ENCODE measurements at places on chromosomes 16 and 17.

GRCh38 chr16:57388359-57389086, 16.0 kb upstream of the CCL17 start:
- peak; percentile 61 for DNase-seq

DNA sequence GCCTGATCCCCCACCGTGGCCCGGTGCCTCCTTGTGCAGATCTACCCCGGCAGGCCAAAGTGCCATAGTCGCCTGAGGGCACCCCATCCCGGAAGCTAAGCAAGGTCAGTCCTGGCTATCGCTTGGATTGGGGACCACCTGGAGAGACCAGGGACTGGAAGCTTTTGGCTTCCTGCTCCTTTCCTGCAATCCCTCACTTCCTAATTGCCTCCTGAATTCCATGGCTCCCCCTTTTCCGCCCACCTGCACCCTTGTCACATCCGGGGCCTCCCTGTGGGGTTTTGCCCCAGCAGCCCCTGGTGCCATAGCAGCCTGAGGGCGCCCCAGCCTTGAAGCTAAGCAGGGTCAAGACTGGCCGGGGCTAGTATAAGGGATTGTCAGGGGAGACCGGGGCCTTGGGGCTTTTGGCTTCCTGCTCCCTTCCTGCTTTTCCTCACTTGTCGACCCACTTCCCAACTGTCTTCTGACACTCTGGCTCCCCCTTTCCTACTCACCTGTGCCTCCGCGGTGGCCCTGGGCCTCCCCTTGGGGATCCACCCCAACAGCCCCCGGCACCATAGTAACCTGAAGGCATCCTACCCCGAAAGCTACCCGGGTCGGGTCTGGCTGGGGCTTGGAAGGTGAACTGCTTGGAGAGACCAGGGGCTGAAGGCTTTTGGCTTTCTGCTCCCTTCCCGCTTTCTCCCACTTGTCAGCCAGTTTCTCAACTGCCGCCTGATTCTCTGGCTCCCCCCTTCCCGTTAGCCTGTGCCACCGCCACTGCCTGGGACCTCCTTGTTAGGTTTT, 2293.6 kb downstream of the TP53TG3F start:
- DNase-seq = no peak

DNA sequence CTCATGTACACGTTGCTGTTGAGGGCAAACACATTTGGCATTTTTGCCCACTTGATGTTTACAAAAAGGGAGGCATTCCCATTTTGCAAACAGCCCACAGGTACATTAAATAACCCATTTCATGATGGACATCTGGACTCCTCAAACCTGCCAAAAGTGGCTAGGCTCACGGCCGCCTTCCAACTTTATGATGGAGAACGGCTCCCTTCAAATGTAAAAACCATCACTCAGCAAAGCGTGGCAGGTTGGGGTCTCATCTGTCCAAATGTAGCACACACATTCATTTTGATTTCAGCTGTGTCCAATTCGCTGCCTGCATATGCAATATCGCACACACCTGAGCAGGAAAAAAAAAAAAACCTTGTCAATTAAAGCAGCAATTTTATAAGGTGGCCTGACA, 417.8 kb downstream of the TMEM114 start:
- no peak for DNase-seq

DNA sequence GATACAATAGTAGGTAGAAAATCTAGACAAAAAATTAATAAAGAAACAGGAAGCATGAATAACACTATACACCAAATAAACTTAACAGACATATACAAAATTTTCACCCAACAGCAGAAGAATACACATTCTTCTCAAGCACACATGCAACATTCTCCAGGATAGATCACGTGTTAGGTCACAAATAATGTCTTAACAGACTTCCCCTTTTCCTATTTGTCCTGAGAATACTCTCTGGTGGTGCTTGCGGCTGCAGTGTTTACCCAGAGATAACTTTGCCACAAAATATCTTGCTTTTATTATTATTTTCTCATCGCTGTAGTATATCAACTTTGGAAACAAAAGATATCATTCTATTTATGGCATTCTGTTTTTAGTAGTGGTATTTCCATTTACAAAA, 40.6 kb upstream of the ZNF267 start:
- no peak for DNase-seq

GRCh38 chr16:29943846-29944799, 17.8 kb upstream of the TMEM219 start:
- peak; percentile 99 for DNase-seq

DNA sequence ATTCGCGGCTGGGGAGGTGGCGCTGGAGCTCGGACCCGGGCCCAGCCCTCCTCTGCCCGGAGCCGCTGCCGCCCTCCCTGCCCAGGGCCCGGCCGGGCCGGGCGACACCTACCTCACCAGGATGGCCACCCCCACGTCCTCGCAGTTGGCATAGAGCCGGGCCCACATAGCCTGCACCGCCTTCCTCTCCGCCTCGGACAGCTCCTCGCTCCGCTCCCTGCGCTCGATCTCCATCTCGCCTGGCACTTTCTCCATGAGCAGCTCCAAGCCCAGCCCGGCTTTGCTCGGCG, 276 bp downstream of the CYGB start:
- DNase-seq = no peak
